ENCODE measurements at places on chromosomes 11 and 22. TPM values are rescaled to one million over a fixed set of nuclear protein-coding genes. Genes with fewer than 3 reads are reported as not detected.

The OR8G1 gene
- total RNA-seq: not detected

The KIRREL3 gene
- not detected for total RNA-seq

The DRAP1 gene
- 122 TPM for total RNA-seq

The CD6 gene
- 413 TPM for total RNA-seq

DNA sequence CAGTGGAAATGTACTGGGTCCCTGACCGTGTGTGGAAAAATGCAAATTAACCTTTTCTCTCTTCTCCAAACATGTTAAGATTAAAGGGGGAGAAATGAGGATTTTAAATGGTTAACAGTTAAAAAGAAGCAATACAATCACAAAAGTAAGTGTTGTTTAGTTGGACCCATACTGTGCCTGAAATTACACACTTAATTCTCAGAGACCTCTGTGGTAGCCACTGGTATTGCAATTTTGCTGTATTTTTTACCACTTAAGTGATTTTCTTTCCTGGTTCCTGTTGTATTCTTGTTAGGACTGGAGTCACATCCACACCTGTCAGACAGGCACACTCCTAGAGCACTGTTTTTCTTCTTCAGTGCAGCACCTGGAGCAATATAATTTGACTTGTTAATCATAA lies 179.6 kb upstream of the PDGFD start:
- no peaks in the 10 kb centered on the region for H3K36me3 ChIP-seq
- DNase-seq: no peak
- H3K4me1 ChIP-seq: no peaks in the 10 kb centered on the region

GRCh38 chr22:30555282-30556210 lies 9.0 kb upstream of the SEC14L6 start:
- H3K36me3 ChIP-seq: no peaks in the 10 kb centered on the region
- no peaks in the 10 kb centered on the region for H3K4me1 ChIP-seq
- H3K4me3 ChIP-seq: no peak overlapping the region
- no peaks in the 10 kb centered on the region for H3K27me3 ChIP-seq

DNA sequence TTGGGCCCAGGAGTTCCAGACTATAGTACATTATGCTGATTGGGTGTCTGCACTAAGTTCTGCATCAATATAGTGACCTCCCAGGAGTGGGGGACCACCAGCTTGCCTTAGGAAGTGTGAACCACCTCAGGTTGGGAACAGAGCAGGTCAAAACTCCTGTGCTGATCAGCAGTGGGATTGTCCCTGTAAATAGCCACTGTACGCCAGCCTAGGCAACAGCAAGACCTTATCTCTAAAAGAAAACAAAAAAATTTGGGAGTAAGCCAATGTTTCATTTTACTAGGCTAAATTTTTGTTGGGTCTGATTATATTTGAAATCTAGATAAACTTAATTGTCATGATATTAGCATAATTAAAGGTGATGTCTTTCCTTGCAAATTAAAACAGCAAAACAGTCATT lies 3.4 kb downstream of the DEPDC5 start:
- no peak overlapping the region for H3K27ac ChIP-seq
- H3K4me1 ChIP-seq: peaks cover 10% of the 10 kb centered on the region
- no peaks in the 10 kb centered on the region for H3K27me3 ChIP-seq

DNA sequence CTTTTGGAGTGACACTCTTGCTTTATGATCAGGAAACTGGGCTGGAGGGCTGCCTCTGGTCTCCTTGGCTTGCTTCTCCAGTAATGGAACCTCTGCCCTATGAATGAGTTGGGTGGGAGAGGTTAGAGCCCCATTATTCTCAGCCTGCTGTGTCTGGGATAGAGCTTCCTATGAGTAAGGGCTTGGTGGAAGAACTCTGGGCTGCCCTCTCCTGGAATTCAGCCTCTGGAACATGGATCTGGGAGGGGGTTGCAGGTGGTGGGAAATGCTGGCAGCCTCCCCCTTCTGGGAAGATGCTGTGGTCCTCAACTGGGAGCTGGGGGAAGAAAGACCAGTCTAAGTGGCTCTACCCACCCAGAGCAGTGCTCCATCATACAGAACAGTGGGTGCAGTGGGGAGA lies 81.8 kb upstream of the SYN3 start:
- DNase-seq: no peak
- H3K36me3 ChIP-seq: no peaks in the 10 kb centered on the region
- H3K27ac ChIP-seq: no peak overlapping the region
- no peaks in the 10 kb centered on the region for H3K27me3 ChIP-seq
- no peaks in the 10 kb centered on the region for H3K4me1 ChIP-seq
- no peak overlapping the region for H3K4me3 ChIP-seq

DNA sequence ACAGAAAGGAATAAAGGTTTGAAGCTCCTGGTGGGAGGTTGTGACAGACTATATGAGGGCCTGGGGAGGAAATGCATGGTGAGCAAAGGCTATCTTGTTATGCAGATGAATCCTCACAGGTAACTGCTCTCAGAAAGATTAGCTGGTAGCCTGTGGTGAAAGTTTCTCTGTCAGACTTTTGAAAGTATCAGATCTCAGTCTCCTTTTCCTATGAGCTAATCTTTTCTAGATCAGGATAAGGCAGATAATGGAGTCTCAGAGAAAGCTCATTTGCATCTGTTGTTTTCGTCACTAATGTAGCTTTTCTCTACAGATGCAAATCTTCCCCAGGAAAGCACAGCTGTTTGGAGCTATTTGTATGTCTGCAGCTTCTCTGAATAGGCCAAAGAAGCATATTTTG lies 21.0 kb upstream of the OR6X1 start:
- H3K27me3 ChIP-seq: peaks cover 2% of the 10 kb centered on the region
- no peaks in the 10 kb centered on the region for H3K36me3 ChIP-seq
- no peaks in the 10 kb centered on the region for H3K4me1 ChIP-seq
- DNase-seq: no peak
- no peak overlapping the region for H3K4me3 ChIP-seq

DNA sequence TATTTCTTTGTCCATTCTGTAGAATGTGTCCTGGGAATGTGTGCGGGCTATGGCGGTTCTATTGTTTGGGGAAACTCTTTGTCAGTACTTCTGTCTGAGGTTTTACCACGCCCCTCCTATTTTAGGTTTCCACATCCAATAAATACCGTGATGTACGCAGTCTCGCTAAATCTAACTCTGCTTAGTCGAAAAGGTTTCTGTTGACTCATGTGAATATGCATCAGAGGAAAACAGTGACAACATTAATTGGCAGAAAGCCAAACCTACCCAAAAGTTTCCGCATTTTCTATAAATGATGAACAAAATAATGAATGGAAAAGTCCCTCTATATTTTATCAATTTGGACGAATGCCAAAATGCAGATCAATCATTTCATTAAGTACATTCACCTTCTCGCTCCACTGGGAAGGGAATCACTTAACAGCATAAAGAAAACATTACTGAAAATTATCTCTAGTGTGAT lies 143.4 kb downstream of the MAML2 start:
- DNase-seq: no peak
- H3K27me3 ChIP-seq: no peaks in the 10 kb centered on the region
- no peaks in the 10 kb centered on the region for H3K36me3 ChIP-seq
- no peak overlapping the region for H3K4me3 ChIP-seq

GRCh38 chr22:50255099-50255498 lies 4.0 kb upstream of the HDAC10 start:
- peaks cover 18% of the 10 kb centered on the region for H3K4me1 ChIP-seq
- H3K4me3 ChIP-seq: no peak overlapping the region
